Activated CD8-positive, alpha-beta memory T cell treated with anti-CD3 and anti-CD28 coated beads for 1 hour (primary cell): ENCODE measurements at places on chromosomes 3 and 15.

- no peak for DNase-seq
Measured at GRCh38 chr15:60568914-60569391, 90.0 kb upstream of the ICE2 start.

DNA sequence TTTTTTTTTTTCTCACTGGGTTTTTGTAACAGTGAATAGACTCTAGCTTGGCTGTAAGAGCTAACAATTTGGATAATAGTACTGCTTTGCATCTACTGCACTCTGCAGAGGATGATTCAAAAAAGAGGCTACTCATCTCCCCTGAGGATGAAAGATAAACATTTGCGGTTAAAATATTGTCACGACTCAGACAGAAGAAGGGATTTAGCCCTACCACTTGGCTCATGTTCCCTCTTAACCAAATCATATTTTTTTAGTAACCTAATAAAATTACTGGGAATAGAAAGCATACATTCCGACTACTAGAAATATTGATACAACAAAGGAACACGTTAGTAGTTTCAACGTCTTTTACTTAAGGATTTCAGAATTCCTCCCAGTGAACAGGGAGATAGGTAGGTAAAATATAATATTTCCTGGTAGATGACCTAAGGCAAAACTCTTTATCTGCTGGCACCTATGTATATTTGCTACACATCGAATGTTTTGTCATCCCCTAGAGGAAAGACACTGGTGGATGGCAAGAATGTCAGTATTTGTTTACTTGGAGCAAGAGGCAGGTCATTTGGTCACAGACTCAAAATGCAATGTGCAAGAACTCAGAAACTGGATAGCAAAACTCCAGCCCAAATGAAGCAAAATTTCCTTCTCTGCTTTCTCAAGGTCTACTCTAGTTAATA, 110.8 kb downstream of the GREM1 start:
- DNase-seq: no peak

GRCh38 chr15:41940441-41940857, 31.9 kb downstream of the EHD4 start:
- DNase-seq: no peak

DNA sequence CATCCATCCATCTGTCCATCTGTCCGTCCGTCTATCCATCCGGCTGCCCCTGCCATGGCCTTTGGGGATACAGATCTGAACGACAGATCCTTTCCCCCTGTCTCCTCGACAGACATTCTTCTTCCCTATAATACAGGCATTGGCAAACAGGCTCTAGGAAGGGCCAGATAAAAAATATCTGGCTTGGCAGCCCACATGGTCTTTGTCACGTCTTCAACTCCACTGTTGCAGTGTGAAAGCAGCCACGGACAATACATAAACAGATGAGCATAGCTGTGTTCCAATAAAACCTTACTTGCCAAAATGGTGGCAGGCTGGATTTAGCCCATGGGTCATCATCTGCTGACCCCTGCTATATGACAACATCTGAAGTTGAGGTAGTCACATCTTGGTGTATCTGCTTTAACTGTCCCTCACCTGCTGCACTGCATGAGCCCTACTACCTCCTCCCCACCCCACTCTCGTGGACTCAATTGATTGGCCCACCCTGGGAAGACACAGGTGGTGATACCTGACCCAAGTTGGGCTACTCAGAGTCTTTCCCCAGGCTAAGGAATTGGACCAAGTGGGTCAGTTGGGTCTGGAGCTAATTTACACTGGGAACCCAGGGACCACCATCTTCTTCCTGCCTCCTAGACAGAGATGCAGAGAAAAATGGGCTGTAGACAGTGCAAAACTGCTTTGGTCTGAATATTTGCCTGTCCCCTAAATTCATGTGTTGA, 128.4 kb upstream of the SMAD3 start:
- DNase-seq: no peak

DNA sequence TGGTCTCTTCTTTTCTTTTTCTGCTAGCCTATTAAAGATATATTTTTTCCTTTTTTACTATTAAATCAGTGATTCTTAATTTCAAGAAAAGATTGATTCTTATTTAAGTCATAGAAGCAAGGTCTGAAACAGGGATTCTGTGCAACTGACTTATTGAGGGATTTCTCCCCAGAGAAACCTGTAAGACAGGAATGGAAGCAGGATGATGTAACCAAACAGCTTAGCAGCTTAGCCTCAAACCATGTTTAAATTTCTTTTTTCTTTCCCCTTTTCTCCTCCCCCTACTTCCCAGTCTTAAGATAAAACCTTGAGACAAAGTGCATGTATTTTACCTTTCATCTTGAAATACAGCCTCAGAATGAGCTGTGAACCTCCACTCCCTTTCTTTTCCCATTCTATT, 322.8 kb downstream of the NEK10 start:
- DNase-seq: no peak

DNA sequence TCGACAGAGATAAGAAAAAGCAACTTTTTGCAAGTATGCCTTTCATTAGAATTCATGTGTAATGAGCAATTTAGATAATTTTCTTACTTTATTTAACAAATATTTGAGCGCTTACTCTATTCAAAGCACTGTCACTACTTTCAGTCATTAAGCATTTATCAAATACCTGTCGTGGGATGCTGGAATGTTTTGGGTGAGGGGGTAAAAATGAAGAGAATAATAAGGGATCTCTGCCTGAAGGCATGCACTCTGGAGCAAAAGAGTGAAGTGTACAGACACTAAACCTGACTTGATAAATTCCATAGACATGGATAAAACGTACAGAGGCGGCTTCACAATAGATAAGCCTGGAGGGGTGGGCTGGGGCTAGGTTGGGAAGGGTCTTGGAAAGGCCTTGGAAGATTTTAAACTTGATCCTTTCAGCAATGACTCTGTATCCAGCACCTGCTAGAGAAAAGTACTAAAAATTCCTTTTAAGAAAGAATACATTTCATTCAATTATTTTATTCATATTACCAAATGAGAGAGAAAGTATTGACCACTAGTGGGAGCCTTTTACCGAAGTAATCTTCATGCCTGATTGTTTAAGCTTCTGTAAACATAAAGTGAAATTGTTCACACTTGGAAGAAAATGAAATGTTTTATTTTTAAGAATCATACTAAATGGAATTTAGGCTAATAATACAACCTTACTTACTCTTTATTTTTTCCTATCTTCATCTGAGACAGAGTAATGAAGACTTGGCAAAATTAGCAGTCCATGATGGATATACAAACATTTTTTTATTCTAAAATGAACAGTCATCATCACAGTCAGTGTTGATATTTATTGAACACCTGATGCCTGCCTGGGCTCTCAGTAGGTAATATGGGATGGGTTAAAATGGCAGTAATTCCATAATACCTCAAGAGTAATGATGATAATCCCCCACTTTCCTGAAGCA, 113.2 kb downstream of the PPP2R3A start:
- DNase-seq: no peak

DNA sequence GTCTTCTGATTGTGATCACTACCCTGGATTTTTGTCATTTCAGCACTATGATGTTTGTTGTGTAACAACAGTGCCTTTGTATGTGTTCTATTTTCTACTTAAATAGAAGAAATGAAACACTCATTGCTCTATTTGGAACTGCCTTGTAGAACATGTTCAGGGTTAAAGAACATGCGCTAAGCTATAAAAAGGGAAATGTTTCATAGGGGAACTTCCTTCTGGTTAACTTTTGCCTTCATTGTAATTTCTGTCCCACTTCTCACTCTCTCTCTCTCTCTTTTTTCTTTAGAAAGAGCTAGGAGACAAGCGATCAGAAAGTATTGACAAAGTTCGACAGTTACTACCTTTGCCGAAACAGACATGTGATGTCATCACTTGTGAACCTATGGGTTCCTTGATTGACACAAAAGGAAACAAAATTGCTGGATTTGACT, at the start of gene P2RY12:
Gene P2RY12, minus strand, starts transcription at position 13 of the 434 bp plus-strand sequence. CDS start 45,908 bp downstream, outside the sequence.
- DNase-seq: no peak

- no peak for DNase-seq
Measured at GRCh38 chr3:143278721-143279120, 159.2 kb downstream of the CHST2 start.

DNA sequence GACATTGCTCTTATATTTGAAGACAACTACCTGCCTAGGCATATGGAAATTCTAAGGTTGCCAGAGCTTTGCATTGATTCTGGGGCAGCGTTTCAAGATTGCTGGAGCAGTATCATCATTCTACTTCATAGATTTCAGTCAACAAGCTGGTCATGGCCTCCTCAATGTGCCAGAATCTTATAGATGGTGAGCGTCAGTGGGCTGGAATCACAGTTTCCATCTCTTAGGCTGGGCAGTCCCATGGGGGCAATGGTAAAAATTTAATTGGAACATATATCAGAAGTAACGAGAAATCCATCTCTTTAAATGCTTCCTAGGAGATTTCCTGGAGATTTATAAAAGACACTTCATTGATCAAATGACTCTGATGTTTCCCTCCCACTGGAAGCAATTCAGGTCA, 258.3 kb downstream of the SV2B start:
- no peak for DNase-seq

GRCh38 chr15:60576044-60576443, 97.1 kb upstream of the ICE2 start:
- DNase-seq: no peak

- no peak for DNase-seq
Measured at GRCh38 chr15:40438712-40439111, 2.0 kb upstream of the BAHD1 start.

GRCh38 chr3:141575879-141576743, 89.3 kb downstream of the RASA2 start:
- DNase-seq: no peak

- no peak for DNase-seq
Measured at GRCh38 chr3:14369675-14370669, 32.4 kb upstream of the SLC6A6 start.

DNA sequence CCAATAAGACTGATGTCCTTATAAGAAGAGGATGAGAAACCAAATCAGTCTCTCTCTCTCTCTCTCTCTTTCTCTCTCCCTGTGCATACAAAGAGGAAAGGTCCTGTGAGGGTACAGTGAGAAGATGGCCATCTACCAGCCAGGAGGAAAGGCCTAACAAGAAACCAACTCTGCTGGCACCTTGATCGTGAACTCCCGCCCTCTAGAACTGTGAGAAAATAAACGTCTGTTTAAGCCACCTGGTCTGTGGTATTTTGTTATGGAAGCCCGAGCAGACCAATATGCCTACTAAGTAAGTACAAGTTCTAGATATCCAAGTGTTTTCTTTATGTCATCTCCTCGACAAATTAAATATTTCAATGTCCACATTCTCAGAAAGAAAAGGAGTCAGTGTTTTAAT, 44.9 kb upstream of the TMC3 start:
- DNase-seq: no peak

DNA sequence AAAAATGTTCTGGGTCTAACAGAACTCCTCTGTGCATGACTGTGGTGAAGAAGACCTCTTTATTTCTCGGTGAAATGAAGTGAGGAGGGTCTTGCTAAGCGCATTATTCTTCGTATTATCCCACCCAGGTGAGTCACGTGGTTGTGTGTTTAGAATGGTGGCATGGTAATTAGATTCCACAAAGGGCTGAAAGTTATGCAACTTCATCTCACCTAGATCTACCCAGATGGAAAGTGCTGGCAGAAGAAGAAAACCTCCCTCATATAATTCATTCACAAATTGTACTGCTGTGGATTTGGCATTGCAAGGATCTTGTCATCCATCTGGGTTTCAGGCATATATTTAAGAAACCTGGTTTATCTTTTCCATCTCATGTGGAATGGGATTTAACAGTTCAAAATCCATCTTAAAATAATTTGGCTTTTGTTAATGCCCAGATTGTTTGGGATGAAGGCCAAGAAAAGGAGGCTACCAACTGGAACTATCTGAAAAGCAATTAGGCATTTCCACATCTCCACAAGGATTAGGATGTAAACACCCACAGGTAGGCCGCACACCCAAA, 175.3 kb downstream of the PLCL2 start:
- no peak for DNase-seq

GRCh38 chr3:113594066-113594465, 61.7 kb downstream of the SIDT1 start:
- no peak for DNase-seq

GRCh38 chr3:45942051-45942825, 1.0 kb upstream of the CXCR6 start:
- no peak for DNase-seq

- DNase-seq: no peak
Measured at GRCh38 chr15:35098737-35099136, 13.6 kb upstream of the NANOGP8 start.

DNA sequence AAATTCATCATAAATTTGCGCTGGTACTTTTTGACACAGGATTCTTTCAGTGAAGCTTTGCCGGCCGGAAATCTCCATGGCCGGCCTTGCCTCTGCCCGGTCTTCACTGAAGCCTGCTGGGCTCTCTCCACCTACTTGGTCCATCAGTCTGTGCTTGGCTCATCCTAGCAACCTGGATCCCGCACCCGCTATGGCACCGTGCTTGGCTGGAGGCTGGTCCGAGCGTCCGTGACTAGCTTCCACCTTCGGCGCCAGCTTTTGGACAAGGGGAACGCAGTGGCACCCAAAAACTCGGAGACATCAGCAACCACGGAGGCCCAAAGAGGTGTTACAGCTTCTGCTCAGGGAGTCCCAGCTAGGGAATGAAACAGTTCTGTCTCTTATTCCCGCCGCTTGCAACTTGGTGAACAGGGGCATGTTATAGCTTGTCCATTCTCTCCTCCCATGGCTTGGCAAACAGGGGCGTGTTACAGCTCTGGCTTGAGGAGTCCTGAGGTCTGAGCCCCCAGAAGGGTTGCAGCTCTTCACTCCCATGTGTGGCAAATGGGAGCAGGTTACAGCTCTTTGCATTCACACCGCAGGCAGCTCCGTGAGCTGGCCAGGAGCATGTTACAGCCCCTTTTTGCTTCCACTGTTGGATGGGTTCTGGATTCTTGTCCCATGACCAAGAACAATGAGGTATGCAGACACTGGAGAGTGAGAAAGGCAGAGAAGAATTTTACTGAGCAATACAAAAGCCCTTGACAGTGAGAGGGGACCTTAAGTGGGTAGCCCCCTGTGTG, 204.2 kb downstream of the DIPK2A start:
- DNase-seq: no peak

GRCh38 chr3:46719044-46719565, 1.4 kb upstream of the PRSS50 start:
- no peak for DNase-seq
